ENCODE measurements at places on chromosomes 5 and 9. TPM values are rescaled to one million over a fixed set of nuclear protein-coding genes. Genes with fewer than 3 reads are reported as not detected.

GRCh38 chr9:34551751-34552605, 29.2 kb upstream of the ENHO start:
- no peak for DNase-seq

DNA sequence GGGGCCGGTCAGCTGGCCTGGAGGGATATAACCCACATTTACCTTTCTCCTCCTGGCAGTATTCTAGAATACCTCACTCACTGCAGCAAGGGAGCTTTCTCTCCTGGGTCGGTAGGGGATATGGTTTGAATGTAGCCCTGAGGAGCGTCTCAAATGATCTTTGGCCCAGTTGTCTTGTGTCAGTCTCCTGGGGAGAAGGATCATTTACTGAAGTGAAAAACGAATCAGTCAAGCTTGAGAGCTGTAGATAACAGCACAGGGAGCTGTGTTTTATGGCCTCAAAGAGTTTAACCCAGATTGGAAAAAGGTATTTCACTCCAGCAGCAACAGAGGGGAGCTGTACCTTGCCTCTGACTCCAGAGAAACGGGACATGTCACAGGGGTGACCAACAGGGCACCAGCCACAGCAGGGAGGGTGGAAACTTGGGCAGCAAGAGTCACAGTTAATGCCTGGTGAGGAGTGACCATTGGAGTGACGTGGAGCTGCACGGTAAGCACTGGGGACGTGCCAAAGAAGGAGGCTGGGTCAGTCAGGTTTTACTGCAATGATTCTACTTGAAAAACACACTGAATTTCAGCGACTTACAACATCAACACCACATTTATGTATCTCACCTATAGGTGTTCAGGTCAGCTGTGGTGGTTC, 29.8 kb upstream of the ZFR start:
- no peak for DNase-seq

DNA sequence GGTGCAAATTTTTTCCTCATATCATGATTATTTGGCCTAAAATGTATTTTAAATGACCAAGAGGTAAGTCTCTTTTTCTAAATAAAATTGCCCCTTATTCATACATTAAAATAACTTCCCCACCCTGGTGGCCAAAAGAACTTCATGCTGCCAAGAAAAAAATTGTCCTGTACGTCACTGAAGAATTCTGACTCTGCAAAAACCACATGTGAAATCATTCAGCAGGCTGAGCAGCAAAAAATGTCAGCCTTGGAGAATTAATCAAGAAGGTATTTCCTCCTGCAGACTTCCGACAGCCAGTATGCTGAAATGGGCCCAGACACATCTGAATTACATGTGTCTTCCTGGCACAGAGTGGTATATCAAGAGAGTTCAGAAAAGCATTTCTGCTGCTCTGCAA, 94.6 kb upstream of the HMHB1 start:
- no peak for DNase-seq

- no peak for DNase-seq
Measured at GRCh38 chr5:82091617-82092016, 119.8 kb downstream of the ATG10 start.

DNA sequence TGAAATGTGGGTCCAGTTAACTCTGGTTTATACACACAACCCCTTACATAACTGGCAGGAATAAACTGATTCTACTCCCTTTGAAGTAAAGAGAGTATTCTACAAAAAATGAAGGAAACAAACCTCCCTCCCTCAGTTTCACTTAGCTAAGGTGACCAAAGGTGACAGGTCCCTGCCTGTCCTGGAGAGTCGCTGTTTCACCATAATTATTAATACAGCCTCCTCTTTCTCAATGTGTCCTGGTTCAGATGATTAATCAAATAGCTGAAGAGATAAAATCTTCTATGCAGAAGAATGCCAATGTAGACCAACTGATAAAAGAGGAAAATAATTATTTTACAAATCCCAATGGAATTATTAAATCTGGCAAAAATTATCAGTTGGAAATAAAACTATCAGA, 163.7 kb upstream of the GNA14 start:
- DNase-seq, result no peak

Gene MRNIP
- 40.5 TPM for total RNA-seq

Gene PCDHB10
- total RNA-seq, result 2.5 TPM

Gene TICAM2
- total RNA-seq, result 2.8 TPM
